ENCODE measurements at places on chromosomes 4 and X.
A peak's percentile ranks its signal among the peaks of the same experiment; 100 is the strongest.

- no peak for DNase-seq
These were observed 118.5 kb upstream of the OTUD4 start for GRCh38 chr4:145298885-145299284.

DNA sequence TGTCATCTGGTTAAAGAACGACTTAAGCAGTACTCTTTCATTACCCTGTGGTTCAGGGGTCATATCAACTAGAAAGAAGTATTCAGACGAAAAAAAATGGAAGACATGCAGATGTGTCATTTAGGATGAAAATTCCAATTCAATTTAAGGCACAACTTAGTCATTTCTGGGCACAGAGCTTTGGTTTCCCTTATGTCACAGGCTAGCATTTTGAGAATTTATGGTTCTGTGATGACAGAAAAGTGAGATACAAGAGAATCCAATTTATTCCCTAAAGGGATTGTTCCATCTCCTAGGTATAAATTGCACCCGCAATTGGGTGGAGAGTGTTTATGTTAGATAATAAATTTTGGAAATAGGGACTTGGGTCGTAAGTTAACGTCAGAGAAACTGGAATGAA, 306.6 kb downstream of the STK32B start:
- no peak for DNase-seq

GRCh38 chr4:161555689-161556660, 607.8 kb downstream of the FSTL5 start:
- DNase-seq: no peak

DNA sequence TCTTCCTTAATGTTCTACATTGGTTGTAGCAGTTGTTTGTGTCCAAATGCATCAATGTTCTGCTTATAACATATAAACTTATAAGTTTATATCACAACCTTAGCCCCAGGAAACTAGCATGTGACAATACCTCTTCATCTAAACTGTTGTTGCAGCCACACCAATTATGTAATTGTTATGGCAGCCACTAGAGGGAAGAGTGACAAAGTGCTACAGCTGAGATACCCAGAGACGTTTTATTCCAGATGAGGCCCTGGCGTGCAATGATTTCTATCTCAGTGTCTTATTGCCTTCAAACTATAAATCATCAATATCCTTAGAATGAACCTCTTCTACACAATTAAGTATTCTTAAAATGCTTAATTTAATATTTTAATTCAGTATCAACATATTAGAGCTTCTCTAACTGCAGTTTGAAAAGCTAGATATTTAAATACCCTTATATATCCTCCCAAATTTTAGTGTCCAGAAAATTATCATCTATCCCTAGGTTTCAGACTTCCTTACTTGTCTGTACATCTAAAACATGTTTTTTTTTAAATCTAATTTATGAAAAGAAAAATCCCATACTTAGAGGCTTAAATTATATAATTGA, 171.6 kb downstream of the PCDH10 start:
- no peak for DNase-seq

GRCh38 chrX:26954029-26954428, 509.1 kb downstream of the PPP4R3C start:
- DNase-seq: no peak

- no peak for DNase-seq
These were observed at the start of gene GPR101 for GRCh38 chrX:137033774-137034507. Gene GPR101 (minus strand): TSS chrX:137033995. CDS start chrX:137031674, 2,321 bp downstream.

DNA sequence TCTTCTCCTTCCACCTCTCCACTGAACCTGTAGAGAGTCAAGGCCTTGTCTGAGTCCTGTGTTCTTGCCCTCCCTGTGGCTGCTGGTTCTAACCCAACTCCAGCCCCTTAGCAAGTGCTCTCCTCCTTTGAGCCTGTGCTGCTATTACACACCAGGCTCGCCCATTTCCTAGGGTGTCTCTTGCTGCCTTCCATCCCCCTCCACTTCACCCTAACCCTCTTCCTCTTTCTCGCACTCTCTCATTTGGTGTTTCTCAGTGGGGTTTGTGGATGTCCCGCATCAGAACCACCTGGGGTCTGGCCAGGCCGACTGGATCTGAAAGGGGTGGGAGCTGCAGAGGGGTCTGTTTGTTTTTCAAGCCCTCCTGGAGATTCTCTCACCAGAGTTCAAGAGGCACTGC, 156.7 kb downstream of the SPRY1 start:
- DNase-seq: no peak

DNA sequence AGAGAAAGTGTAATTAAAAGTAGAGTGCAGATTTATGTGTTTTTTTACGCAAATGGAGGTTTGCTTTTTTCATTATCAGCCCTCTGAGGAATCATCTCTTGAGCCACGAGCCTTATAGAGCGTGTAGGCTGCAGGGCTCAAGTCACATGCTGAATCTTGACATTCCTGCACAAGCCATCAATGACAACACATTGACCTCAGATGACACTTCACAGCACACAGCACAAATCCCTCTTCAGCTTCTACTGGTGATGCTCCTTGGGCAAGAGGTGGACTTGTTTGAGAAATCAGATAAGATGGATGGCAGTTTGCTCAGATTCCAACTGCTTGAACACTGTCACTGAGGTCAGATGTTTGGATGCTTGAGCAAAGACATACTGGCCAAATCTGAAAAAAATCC, 250.6 kb downstream of the SNCA start:
- no peak for DNase-seq

- no peak for DNase-seq
These were observed 145.4 kb upstream of the MAP3K15 start for GRCh38 chrX:19660604-19661255.

DNA sequence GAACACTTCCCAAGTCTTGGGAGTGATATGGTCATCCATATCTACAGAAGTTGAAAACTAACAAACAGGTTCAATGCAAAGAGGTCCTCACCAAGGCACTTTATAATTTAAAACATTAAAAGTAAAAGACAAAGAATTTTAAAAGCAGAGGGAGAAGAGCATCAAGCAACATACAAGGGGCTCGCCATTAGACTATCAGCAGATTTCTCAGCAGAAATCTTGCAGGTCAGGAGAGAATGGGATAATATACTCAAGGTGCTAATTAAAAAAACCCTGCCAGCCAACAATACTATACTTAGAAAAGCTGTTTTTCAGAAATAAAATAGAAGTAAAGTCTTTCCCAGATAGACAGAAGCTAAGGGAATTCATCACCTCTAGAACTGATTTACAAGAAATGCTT, 121.2 kb downstream of the NEK1 start:
- DNase-seq: no peak

DNA sequence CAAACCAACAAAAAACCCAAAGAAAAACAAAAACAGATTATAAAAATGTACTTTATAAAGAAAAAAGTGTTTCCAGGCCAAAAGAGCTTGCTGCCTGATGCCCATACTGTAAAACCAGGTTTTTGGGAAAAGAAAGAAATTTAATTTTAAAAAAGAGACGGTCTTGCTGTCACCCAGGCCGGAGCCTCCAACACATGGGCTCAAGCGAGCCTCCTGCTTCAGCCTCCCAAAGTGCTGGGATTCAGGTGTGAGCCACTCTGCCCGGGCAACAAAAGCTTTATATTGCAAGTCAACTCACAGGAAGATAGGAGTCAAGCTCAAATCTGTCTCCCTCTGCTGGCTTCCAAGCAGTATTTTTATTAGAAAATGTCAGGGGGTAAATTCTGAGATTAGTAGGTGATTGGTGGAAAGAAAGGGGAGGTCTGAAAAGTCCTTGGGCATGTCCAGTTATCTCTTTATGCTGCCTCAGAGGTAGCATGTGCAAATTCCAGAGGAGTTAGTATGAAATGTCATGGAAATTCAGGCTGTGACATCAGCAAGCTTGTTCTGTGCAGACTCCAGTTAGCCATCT, 39.4 kb downstream of the MGST2 start:
- no peak for DNase-seq

DNA sequence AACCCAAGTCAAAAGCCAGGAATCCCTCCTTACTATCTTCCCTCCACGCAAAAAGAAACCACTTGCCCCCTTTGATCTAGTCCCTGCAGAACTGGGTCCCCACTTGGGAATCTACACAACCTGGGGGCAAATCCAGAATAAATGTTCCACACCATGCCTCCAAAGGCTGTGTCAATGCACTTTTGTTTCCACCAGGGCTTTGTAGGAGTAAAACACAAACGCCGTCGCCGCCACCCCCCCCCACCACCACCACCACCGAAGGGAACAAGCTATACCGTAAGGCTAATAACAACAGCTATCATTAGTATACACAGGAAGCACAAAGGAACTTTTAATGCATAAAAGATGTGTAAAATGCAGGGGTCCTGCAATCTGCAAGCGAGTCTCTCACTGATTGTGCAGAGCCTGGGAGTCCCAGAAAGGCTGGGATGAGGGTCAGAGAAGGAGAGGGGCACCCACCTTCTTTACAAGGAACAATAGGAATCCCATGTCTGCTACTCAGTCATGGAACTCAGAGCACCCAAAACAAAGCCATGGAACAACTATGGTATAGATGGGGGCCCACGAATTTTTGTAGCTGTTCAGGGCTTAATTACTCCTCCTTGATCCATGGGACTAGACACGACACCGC, 13.2 kb downstream of the BCOR start:
- no peak for DNase-seq

DNA sequence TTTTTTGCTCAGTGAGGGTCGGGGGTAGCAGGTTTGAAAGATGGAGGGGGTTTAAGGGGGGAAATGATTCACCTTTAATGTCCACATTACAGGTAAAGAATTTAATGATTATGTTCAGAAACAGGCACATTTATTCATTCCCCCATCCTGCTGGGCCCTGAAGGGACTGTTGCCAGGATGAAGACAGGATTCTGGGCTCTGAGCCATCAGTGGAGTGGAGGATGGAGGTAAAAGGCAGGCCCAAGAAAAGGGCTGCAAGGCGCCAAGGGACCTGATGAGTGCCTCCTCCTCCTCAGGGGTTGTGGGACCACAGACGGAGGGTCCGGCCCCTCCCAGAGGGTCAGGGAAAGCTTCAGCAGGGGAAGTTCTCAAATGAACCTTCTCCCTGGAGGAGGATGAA, 40.4 kb upstream of the PROM1 start:
- DNase-seq: no peak

- DNase-seq: no peak
These were observed 4.1 kb downstream of the ENPEP start for GRCh38 chr4:110480031-110480549.

GRCh38 chr4:7687006-7687405, 252.3 kb upstream of the PSAPL1 start:
- no peak for DNase-seq

DNA sequence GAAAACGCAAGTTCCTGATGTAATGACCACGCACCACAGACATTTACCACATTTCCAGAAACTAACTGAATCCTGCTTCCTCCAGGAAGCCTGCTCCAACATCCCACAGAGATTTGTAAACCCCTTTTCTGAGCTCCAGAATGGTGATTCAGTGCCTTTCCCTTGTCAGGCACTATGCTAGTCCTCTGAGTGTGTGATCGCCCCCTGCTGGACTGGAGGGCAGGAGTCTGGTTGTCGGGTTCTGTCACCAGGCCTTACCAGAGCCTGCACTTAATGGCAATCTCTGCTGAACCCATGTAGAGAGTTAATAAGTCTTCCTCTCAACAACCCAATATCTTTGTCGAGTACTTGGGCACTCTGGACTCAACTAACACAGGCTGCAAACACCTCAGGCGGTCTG, 14.5 kb upstream of the KDM5C start:
- DNase-seq: peak; percentile 10

GRCh38 chr4:25032126-25032525, 1.4 kb upstream of the LGI2 start:
- DNase-seq: no peak

DNA sequence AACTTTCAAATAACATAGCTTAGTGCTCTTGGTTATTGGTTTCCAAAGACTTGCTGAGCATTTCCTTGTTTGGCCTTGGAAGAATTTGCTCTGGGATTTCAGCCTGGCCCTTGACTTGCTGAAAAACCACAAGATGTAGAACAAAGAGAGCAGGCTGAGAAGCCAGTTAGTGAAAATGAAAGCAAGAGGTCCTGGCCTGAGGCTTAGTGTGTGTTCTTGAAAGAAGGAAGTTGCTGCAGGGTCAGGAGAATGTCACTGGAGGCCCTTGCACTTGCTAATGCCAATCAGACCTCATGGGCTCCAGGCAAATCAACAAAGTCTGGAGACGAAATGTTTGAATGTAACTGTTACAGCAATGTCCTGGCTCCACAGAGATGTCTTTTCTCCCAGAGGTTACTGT, 79.4 kb downstream of the SYNPO2 start:
- DNase-seq: peak; percentile 11

DNA sequence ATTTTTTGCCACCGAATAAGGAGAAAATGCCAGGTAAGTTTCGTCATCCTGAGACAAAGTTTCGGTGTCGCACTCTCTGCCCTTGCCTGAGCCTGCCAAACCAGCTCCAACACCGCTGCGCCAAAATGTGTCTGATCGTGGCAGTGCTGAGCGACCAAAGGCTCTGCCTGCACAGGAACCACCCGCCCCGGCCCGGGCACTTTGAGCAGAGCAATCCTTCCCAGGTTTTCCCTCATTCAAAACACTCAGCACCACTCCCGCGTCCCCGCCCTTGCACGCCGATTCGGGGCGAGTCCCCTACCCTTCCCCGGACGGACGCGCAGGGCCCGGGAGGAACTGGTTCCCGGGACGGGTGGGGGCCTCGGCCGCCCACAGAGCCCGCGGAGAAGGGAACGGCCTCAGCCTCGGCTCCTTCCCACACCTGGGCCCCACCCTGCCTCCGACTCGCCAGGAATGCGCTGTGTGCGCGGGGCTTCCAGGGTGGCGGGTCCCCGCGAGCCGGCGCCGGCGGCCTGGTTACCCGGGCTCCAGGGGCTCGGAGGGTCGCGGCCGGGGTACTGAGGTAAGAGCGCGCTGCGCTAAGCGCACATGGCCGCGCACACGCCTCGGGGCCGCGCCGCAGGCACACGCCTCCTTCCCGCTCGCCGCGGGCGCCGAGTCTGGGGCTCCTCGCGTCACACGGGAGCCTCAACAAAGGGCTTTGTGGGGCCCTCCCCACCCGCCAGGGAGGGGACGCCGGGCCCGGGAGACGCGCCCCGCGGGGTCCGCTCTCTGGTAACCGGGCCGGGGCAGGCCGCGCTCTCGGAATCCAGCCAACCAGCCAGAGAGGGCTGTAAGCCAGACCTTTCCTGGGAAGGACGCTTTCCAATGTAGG, at the start of gene C4orf36:
TSS of gene C4orf36 (minus strand) at position 661 of the 874 bp plus-strand sequence. CDS start 902 bp downstream, outside the sequence.
- peak; percentile 18 for DNase-seq

GRCh38 chrX:79153348-79153747, 8.9 kb downstream of the GPR174 start:
- DNase-seq: no peak

GRCh38 chr4:116501954-116502353, 583.4 kb downstream of the TRAM1L1 start:
- DNase-seq: no peak

- no peak for DNase-seq
These were observed 17.6 kb downstream of the GRIA3 start for GRCh38 chrX:123201720-123202119.

DNA sequence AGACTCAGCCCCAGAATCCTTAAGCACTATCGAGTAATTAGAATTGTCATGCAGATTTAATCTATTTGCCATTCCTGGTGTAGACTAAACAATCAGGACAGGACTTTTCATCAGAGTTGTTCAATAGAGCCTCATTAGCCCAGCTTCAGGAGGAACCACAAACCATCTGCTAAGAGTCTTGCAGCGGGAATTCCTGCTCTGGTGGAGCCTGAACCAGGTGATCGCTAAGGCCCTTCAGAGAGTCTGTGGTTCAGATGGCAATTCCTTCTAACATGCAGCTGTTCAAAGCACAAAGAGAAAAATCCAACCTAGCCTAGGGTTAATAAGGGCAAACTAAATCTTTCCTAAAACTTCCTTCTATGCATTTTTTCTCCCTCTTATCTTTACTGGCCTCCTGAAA, 119.1 kb upstream of the CPEB2 start:
- no peak for DNase-seq
